ENCODE measurements at places on chromosomes 6 and 20.

GRCh38 chr20:20251836-20252235, 116.1 kb upstream of the INSM1 start:
- DNase-seq = no peak

- no peak for DNase-seq
These were observed 328.5 kb downstream of the BTBD9 start for GRCh38 chr6:38311201-38311600.

- DNase-seq = no peak
These were observed 161.6 kb upstream of the EXOC2 start for GRCh38 chr6:854406-855118.

GRCh38 chr6:168500519-168500918, 59.5 kb downstream of the SMOC2 start:
- DNase-seq = no peak

DNA sequence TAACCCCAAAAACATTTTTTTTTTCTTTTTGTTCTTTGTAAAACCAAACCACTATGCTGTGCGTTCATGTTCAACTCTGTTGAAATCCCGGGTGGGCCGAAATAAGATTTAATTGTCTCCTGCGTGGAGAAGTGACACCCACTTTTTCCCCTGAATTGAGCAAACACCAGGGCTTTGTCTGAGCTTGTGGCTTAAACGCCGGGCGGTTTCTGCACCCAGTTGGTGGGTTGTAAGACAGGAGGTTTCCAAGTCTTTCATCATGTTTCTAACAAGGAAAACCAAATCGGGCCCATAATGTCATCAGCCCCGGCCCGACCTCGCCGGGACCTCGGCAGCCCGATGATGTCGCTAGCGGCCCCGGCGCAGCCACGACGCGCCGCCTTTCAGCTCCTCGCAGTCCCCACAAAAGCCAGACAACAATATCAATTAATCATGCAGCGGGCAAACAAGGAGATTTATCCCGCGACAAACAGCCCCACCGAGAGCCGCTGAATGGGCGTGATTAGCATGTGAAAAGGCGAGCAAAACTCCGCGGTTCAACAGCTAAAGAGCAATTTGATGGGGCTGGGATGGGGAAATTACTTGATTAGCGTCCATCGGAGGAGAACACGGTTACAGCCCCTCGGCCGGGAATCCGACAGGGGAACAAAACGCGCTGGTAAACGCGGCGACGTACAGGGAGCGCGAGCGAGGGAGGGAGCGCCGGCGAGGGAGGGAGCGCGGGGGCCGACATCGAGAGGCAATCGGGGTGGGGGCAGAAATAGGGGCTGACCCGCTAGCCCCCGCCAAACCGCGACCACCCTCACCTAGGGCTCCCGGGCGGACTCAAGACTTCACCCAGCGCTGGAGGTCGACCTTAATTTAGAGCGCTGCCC, 5.3 kb downstream of the LINC00237 start:
- DNase-seq = no peak

DNA sequence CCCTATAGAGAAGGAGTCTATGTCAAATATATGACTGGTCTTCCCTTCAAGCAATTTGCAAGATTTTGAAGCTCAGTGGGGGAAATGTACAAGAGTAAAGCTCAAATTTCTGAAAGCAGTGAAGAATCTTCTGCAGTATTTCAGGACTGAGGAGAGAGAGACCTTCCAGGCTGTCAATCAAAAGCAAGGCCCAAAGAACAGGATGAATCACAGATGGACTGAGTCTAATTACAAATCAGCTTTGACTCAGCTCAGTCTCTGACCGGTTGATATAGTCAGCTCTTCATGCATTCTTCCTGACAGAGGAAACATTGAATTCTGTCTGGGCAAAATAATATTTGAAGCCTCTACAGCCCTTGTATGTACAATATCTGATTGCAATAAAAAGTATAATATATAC, 7.7 kb upstream of the HTR1B start:
- DNase-seq = no peak

- DNase-seq = no peak
These were observed 228.7 kb downstream of the BCAS1 start for GRCh38 chr20:53841741-53842140.

DNA sequence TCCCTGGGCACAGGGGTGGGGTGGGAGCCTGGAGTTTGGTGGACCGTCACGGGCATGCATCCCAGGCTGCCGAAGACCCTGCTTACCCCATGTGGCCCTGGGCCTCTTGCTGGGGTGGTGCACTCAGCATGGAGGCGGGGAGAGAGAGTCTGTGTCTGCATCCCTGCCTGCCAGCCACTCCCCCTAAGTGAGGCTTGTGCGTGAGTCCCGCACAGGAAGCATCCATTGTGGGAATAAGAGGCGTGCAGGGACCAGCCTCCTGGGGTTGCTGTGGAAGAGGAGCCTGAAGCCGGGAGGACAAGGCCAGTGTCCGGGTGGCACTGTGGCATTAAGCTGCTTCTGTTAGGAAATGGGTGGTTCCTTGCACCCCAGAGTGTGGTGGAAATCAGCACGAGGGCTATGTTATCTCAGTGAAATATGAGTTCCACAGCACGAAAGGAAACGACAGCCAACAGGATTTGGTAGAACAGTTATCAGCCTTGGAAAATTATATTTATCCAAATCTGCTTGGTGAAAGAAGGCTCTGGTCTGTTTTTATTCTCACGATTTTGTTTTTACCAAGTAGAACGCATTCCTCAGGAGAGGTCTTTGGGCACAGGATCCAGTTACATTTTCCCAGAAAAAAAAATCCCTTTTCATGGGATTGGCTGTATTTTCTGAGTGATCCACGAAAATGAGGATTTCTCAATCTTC, 35.7 kb downstream of the CDH4 start:
- DNase-seq = no peak

GRCh38 chr6:34189806-34190503, 44.1 kb upstream of the GRM4 start:
- no peak for DNase-seq

- peak; percentile 17 for DNase-seq
These were observed at the start of gene GNAS for GRCh38 chr20:58852543-58853271. TSS of gene GNAS (plus strand) at chr20:58852716.

- DNase-seq = peak; percentile 43
These were observed 85.5 kb downstream of the TRIM27 start for GRCh38 chr6:28838289-28838633.

DNA sequence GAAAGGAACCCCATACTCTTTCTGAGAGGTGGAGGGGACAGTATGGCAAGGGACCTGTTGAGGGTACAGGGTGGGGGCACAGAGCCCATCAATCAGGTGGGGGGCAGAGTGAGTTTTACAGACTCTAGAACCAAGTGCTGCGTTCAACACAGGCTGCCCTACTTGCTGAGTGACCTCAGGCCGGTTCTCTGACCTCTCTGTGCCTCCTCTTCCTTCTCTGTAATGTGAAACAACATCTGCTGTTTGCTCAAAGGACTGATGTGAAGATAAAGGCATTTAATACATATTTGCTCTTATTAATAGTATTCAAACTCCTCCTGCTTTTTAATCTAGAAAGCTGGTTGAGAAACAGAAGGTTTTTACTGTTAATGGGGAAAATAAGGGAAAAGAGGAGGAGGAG, 25.9 kb upstream of the APMAP start:
- no peak for DNase-seq

GRCh38 chr20:31838646-31839292, 6.6 kb downstream of the FOXS1 start:
- DNase-seq = no peak

GRCh38 chr6:106125925-106126435, 39.8 kb downstream of the PRDM1 start:
- DNase-seq = no peak

- DNase-seq = no peak
These were observed 53.3 kb downstream of the RNASET2 start for GRCh38 chr6:166903027-166903426.

DNA sequence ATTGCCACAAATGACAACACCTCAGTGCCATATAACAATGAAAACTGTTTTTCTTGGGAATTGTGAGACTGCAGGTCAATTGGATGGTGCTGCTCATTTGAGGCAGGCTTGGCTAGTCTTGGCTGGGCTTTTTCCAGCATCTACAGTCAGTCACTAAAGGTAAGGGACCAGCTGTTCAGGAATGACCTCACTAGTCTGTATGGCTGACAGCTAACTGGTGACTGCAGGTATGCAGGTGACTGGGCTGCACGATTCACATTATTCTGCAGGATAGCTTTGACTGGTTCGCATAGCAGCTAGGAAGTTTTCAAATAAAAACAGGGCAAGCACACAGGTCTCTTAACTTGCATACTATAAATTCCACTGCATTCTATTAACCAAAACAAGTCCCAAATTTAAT, 22.1 kb upstream of the HMGCLL1 start:
- DNase-seq = no peak

DNA sequence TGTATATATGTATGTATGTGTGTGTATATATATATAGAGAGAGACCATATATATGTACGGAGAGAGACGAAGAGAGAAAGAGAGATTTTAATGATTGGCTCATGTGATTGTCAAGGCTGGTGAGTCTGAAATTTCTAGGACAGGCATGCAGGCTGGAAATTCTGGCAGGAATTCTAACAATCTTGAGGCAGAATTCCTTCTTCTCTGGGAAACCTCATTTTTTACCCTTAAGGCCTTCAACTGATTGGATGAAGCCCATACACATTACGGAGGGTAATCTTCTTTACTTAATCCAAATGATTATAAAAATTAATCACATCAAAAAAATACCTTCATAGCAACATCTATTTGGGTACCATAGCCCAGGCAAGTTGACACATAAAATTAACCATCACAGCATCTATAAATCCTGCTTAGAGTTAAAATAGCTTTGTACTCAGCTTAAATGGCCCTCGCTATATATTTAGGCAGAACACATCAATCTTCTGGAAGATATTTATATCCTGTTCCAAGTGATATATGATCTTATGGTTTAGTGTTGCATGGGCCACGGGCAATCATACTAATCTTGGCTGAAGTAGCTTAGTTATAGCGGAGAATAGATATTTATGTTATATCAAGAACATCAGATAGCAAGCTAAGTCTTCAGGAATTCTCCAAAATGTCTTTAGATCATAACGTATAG, 36.6 kb downstream of the ABRACL start:
- no peak for DNase-seq

GRCh38 chr20:47791084-47791599, 5.9 kb upstream of the SULF2 start:
- no peak for DNase-seq

DNA sequence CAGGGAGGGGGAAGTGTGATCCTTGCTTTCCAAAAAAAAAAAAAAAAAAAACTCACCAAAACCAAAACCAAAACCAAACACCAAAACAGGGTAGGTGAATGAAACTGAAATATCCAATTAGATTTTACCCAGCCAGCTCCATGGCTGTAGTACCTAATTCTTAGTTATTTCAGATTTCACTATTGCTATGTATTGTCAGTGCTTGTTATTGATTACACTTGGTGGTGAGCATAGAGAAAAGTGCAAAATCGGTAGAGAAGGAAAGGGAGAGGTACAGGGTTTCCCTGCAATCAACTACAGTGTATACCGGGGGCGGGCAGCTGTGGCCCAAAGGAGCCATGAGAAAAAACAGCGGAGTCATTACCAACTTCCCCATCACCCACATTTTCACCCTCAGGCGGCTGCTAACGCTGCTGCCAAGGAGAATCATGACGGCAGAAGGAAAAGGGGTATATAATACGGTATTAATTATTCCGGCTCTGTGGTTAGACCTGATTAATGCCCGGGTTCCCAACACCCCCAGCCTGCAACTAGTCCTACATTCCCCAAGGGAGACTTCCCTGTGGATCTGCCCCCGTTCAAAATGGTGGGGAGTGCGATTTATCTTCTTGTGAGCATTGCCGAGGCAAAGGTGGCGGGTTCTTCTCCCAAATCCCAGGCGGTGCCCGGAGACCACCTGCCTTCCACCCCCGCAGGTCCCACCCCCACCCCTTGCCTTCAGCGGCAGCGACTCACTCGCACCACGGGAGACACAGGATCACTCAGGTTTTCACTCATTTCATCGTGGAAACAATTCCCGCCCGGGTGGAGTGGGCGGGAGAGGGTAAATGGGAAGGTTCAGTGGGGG, at the start of gene C6orf62:
C6orf62 (minus strand) TSS at position 30 of the 847 bp plus-strand sequence. CDS start 486 bp downstream, outside the sequence.
- peak; percentile 24 for DNase-seq

- no peak for DNase-seq
These were observed 82.6 kb upstream of the PREP start for GRCh38 chr6:105485456-105485855.

DNA sequence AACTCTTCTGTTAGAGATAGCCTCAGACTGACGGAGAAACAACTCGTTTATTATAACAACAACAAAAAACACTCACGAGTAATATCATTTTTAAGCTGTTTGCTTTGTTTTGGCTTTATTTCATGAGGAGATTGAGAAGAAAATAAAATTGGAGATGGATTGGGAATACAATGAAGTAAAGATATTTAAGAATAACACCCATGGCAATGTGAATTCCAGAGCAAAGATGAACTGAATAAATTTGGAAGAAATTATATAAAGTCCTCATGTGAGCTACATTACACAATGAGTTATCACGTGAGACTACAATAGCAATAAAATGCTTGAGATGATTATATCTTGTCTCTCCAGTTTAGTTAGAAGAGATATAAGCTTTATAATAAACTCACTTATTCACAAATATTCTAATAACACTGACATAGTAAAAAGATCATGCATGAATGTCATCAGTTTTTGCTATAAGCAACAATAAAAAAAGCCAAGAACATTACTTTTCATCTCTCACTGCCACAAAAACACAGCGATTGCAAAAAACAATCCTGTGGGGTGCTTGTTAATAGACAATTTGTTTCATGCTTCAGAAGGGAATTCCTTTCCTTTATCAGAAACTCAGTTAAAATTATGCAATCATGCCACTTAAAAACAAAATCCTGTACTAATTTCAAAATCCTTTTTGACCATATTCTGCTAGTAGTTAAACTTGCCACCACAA, 696.7 kb upstream of the MARCKS start:
- no peak for DNase-seq

DNA sequence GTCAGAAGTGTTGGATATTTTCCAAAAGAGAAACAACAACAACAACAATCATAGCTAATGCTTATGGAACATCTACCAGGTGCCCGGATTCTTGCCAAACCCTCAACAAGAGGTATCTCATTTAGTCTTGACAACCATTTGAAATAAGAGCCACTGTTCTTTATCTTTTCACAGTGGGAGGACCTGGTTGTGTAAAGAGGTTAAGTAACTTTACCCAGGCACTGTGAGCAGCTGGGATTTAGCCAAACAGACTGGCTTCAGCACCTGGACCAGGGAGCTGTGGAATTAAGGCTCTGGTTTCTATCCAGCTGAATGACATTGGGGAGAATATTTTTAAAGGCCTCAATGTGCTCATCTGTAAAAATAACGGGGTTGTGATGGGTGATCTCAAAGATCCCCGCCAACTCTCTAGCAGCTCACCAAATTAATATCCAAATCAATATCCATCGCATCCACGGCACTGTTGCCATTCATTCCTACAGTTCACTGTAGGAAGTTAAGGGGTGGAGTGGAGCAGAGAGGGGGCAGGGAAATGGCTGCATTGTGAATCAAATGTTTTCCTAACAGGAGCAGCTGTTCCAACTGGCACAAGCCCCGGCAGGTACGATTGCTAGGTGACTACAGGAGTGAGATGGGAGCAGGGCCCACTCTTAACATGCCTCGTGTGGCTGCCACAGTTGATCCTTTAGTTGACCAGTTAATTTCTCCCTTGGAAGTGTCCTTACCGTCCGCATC, 61.8 kb downstream of the GCNT2 start:
- no peak for DNase-seq

GRCh38 chr20:43541214-43541613, 17.6 kb upstream of the SGK2 start:
- no peak for DNase-seq

- no peak for DNase-seq
These were observed 50.0 kb downstream of the SLC23A2 start for GRCh38 chr20:4951299-4951698.

GRCh38 chr6:7126754-7127153, 19.0 kb downstream of the RREB1 start:
- DNase-seq = no peak

Measured in stimulated activated CD8-positive, alpha-beta memory T cell treated with anti-CD3 and anti-CD28 coated beads, Interleukin-12 subunit alpha, Interleukin-12 subunit beta, amount 100 ng/mL, for 4 hours (primary cell).